ENCODE measurements at places on chromosomes 2 and 18. TPM values are rescaled to one million over a fixed set of nuclear protein-coding genes. Genes with fewer than 3 reads are reported as not detected.

Gene REEP1
- total RNA-seq, result 0.27 TPM

Gene LGALSL
- total RNA-seq, result 0.24 TPM

Gene POTEE
- total RNA-seq, result 2.0 TPM

Gene COLEC11
- 0.48 TPM for total RNA-seq

Gene TEKT4
- total RNA-seq, result not detected

Gene ASB18
- total RNA-seq, result not detected

- no peaks in the 10 kb centered on the region for H3K27me3 ChIP-seq
- H3K27ac ChIP-seq, result no peak overlapping the region
- H3K36me3 ChIP-seq, result no peaks in the 10 kb centered on the region
- no peaks in the 10 kb centered on the region for H3K4me1 ChIP-seq
- no peak overlapping the region for H3K4me3 ChIP-seq
These were observed 141.1 kb downstream of the IRS1 start for GRCh38 chr2:226658555-226658954.

DNA sequence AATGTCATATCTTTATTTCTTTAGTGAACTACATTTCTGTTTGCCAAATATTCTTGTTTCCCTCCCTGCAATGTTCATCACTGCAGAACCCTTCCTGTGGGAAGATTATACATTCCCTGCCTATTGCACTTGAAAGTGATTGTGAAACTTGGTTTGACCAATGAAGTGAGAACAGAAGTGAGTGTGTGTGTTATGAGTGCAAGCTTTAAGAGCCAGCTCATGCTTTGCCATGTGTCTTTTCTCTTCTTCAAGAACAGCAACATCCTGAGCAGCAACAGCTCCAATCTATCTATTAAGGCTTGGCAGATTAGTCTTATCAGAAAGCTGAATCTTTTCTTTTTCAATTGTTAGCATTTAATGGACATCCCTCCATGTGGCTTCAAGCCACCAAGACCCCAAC, 42.0 kb upstream of the UBE2E3 start:
- H3K27ac ChIP-seq, result no peak overlapping the region
- no peaks in the 10 kb centered on the region for H3K4me1 ChIP-seq
- H3K36me3 ChIP-seq, result no peaks in the 10 kb centered on the region
- no peak for DNase-seq
- peaks cover 4% of the 10 kb centered on the region for H3K27me3 ChIP-seq

- H3K4me1 ChIP-seq, result no peaks in the 10 kb centered on the region
- no peaks in the 10 kb centered on the region for H3K36me3 ChIP-seq
- H3K27me3 ChIP-seq, result no peaks in the 10 kb centered on the region
- H3K4me3 ChIP-seq, result no peak overlapping the region
- no peak for DNase-seq
These were observed 9.8 kb downstream of the HS6ST1 start for GRCh38 chr2:128308889-128309279.

DNA sequence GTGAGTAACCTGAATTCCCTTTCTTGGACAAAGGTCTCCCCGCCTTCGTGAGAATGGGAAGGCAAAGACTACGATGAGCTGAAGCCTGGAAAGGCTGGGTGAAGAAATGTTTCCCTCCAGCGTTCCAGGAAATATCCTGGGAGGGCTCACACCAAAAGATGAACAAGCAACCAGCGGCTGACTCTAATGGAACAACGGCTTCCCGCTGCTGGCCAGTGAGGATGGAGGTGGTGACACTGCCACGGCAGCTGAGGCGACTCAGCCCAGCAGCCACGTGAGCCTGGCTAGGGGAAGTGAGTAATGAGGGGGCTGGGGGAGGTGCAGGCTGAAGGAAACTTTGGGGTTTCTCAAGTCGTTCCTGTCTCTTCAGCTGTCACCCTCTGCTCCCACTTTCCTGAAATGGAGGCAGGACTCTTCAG, 105.0 kb upstream of the SMAD7 start:
- no peaks in the 10 kb centered on the region for H3K27me3 ChIP-seq
- H3K36me3 ChIP-seq, result no peaks in the 10 kb centered on the region
- H3K4me3 ChIP-seq, result no peak overlapping the region
- DNase-seq, result no peak

GRCh38 chr18:10100941-10101701, 187.3 kb downstream of the VAPA start:
- H3K4me1 ChIP-seq, result no peaks in the 10 kb centered on the region
- DNase-seq, result no peak
- no peak overlapping the region for H3K27ac ChIP-seq
- H3K4me3 ChIP-seq, result no peak overlapping the region
- no peaks in the 10 kb centered on the region for H3K36me3 ChIP-seq

DNA sequence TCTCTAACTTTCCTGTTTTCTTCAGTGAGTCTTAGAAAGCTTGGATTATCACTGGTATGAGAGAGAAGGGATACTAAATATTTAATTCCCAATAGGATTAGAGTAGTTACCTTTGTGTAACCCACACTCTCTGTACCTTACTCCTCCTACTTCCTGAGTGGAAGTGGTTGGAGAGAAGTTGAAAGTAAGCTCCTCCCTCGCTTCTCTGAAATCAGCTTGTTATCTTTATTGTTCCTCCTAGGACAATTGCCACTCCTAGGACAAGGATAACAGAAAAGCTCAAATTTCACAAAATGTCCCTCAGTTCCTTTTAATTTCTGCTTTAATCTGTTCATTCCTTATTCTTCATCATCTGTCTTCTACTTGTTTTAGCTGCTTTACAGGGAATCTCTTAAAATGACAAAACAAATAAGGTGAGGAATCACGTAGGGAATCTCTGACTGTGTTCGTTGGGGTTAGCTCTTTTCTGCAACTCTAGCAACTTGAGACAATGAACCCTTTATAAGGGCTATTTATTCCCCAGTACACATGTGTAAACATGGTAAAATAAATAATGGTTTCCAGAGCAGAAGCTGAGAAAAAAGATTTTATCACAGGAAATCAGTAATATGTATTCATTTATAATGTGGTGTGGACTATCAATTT, 8.6 kb downstream of the ITPRID2 start:
- no peaks in the 10 kb centered on the region for H3K27me3 ChIP-seq
- H3K36me3 ChIP-seq, result no peaks in the 10 kb centered on the region
- no peak overlapping the region for H3K27ac ChIP-seq
- H3K4me1 ChIP-seq, result peaks cover 6% of the 10 kb centered on the region
- DNase-seq, result no peak

DNA sequence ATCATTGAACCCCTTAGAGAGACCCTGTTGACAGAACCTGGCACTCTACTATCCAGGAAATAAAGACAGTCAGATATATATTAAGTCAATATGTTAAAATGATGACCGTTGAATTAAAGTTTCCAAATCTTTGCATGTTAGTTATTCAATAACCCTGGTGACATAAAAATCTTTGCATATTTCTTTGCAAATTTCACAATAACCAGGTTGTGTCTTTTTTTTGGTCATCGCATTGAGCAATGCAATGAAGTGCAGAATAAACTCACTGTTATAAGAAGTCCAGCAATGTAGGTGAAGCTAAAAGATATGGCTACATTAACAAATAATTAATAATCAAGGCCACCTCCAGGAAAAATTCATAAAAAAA, 596.9 kb downstream of the NYAP2 start:
- H3K4me1 ChIP-seq, result no peaks in the 10 kb centered on the region
- no peaks in the 10 kb centered on the region for H3K27me3 ChIP-seq
- no peaks in the 10 kb centered on the region for H3K36me3 ChIP-seq

DNA sequence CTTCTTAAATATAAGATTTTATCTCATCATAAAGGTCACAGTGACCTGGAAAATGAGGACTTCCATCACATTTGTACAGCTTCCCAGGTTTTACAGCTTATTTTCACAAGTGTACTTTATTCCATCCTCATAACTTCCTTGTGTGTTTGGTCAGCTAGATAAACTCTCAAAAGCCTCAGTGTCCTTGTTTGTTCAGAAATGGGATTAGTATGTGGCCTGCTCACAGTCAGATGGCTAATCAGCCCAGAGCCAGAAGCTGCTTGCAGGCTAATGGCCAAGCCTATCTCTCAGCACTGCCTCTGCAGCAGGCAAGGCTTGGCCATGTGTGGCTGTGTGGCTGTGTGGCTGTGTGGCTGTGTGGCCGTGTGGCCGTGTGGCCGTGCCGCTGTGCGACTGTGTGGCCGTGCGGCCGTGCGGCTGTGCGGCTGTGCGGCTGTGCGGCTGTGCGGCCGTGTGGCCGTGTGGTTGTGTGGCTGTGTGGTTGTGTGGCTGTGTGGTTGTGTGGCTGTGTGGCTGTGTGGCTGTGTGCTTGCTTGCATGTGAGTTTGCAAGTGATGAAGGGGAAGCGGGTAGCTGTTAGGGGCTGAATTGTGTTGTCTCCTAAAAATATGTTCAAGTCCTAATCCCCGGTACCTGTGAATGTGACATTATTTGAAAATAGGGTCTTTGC, 233.0 kb upstream of the TNP1 start:
- no peaks in the 10 kb centered on the region for H3K4me1 ChIP-seq
- no peaks in the 10 kb centered on the region for H3K36me3 ChIP-seq
- H3K4me3 ChIP-seq, result no peak overlapping the region
- no peak for DNase-seq
- no peak overlapping the region for H3K27ac ChIP-seq

DNA sequence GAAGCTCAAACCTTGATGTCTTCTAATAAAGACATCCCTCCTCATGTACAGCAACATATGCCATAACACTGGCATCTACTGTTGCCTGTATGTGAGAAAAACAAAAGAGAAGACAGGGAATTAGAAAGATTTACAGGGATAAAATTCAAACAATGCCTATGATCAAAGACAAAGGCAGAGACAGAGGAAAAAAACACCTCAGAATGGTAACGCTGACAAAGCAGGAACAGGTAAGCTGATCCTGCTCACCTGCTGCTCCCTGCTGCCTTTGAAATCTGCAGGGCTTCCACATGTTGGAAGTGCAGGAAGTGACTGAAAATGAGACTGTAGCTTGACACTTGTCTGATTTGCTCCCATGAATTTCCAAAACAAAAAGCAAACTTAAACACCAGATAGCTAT, 90.2 kb upstream of the DNAJC10 start:
- no peaks in the 10 kb centered on the region for H3K36me3 ChIP-seq
- H3K4me3 ChIP-seq, result no peak overlapping the region
- H3K27ac ChIP-seq, result no peak overlapping the region
- H3K4me1 ChIP-seq, result no peaks in the 10 kb centered on the region
- DNase-seq, result no peak
- no peaks in the 10 kb centered on the region for H3K27me3 ChIP-seq

DNA sequence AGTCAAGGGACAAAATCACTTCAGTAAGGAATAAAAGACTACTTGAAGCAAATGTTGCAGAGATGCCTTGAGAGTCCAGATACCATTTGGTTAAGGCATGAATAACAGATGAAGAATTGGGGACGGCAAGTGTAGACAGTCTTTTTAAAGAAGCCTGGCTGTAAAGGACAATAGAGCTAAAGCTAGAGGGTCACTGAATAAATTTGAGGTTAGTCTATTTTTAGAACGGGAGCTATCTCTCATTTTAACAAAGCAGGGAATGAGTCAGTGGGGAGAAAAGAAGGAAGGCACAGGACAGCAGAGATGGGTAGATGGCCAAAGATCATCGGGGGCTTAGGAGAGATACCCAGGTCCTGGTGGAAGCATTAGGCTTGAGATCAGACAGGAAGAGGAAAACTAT, 30.6 kb upstream of the CHN1 start:
- no peaks in the 10 kb centered on the region for H3K4me1 ChIP-seq
- H3K36me3 ChIP-seq, result no peaks in the 10 kb centered on the region
- no peak overlapping the region for H3K27ac ChIP-seq

DNA sequence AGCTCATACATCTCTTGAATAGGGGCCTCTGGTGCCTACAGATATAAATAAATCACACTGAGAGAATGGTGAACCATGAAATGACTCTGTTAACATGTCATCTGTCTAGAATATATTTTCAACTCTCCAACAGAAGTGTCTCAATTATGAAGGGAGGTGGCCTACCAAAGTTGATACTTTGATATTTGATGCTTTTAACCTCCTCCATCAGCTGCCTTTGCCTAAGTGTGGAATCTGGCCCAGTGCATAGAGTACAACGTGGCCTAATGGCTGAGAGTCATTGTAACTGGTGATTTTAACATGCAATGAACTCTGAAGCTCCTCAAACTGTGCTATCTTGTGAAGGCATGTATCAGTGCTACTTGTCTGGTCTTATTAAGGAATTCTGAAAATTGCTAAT, 93.4 kb downstream of the MYO3B start:
- no peak overlapping the region for H3K27ac ChIP-seq
- no peaks in the 10 kb centered on the region for H3K4me1 ChIP-seq
- no peak overlapping the region for H3K4me3 ChIP-seq
- no peaks in the 10 kb centered on the region for H3K27me3 ChIP-seq

DNA sequence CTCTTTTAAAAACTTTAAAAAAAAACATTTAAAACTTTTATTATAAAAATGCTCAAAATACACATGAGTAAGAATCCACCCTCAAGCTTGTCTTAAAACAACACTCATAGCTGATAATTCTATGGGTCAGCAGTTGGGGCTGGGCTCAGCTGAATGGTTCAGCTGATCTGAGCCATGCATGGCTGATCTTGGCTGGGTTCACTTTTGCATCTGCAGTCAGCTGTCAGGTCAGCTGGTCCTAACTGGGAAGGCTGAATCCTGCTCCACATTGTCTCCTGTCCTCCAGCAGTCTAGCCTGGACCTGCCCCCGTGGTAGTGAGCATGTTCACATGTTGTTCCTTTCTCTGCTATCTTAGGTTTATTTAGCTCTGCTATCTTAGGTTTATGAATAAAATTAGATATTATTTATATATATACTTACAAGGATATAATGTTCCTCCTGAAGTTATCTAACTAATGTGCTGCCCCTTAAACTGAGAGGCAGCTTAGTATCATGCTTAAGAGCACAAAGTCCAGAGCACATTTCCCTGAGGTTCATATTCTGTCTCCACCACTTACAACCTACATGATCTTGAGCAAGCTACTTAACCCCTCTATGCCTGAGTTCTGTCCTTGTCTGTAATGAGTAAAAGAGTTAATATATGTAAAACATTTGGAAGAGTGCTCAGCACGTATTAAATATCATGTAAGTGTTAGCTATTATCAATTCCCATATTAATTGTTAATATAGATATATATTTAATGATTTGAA, 309.4 kb downstream of the PTPRM start:
- no peaks in the 10 kb centered on the region for H3K27me3 ChIP-seq
- no peak overlapping the region for H3K4me3 ChIP-seq
- H3K4me1 ChIP-seq, result no peaks in the 10 kb centered on the region
- no peak overlapping the region for H3K27ac ChIP-seq
- no peak for DNase-seq

GRCh38 chr18:3179430-3180089, 40.2 kb downstream of the MYOM1 start:
- no peak overlapping the region for H3K27ac ChIP-seq
- no peaks in the 10 kb centered on the region for H3K27me3 ChIP-seq
- no peaks in the 10 kb centered on the region for H3K36me3 ChIP-seq

DNA sequence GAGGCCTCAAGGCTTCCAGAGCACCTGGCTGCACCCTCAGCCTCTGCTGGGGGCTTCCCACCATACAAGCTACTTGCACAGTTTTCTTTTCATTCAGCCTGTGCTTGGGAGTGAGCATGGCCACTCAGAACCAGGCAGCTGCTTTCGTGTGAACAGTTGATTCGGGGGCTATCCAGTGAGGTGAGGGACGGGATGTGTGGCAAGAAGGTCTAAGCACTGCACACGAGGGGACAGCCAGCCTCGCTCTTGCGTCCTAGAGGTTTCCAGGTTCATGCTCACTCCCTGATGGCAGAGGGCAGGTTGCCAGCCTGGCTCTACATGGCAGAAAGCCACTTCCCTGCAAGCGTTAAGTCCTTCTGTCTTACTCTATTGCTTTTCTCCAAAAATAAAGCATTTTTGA, 146.2 kb downstream of the MBP start:
- H3K27me3 ChIP-seq, result no peaks in the 10 kb centered on the region
- H3K27ac ChIP-seq, result no peak overlapping the region
- peaks cover 7% of the 10 kb centered on the region for H3K4me1 ChIP-seq
- no peak for DNase-seq
- no peak overlapping the region for H3K4me3 ChIP-seq

- no peaks in the 10 kb centered on the region for H3K36me3 ChIP-seq
- no peaks in the 10 kb centered on the region for H3K4me1 ChIP-seq
- DNase-seq, result no peak
- no peak overlapping the region for H3K4me3 ChIP-seq
- no peaks in the 10 kb centered on the region for H3K27me3 ChIP-seq
These were observed 215.3 kb upstream of the SETBP1 start for GRCh38 chr18:44465381-44465841.

All from naive thymus-derived CD4-positive, alpha-beta T cell (primary cell).